ENCODE measurements at places on chromosomes 12 and 14.

DNA sequence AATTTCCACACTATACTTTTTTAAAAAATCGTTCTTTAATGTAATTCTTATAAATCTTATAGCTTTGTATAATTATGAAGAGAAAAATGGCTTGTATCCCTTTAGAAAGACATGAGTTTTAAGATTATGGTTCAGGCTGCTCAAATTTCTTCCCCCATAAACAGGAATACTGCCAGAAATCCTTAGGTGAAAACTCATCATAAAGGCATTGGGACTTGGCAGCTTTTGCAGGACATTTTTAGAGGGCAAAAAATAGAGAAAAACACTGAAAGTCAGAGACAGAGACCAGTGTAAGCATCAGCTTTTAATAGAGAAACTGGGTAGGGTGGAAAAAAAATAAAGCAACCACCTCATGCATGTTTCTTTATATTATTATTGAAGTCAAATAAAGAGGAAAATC lies 29.1 kb downstream of the LRRK2 start:
- DNase-seq: no peak

DNA sequence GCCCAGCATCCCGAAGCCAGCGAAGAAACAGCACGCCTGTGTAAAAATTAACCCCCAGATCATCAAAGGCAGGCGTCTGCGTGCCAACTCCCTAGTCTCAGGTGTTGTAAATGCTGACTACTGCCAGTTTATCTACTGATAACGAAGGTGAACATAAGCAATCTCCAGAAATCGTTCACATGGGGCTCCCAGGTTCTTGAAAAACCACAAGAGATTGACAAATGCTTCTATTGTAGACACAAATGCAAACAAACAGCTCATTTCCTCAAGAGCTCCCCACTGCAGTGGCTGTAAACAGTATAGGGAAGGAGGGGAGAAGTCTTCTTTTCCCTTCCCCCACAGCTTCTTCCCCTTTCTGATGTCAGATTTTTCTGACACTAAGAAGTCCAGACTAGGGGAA lies 5.3 kb upstream of the PLEKHG3 start:
- peak; percentile 88 for DNase-seq

- no peak for DNase-seq
Observed at GRCh38 chr12:18294889-18295288, 33.6 kb downstream of the PIK3C2G start.

GRCh38 chr14:62847168-62847567 lies 198.1 kb downstream of the KCNH5 start:
- no peak for DNase-seq

- DNase-seq: no peak
Observed at GRCh38 chr12:97426492-97427116, 36.0 kb upstream of the RMST start.

GRCh38 chr14:86989285-86989684 lies 1003.7 kb downstream of the GALC start:
- DNase-seq: no peak

DNA sequence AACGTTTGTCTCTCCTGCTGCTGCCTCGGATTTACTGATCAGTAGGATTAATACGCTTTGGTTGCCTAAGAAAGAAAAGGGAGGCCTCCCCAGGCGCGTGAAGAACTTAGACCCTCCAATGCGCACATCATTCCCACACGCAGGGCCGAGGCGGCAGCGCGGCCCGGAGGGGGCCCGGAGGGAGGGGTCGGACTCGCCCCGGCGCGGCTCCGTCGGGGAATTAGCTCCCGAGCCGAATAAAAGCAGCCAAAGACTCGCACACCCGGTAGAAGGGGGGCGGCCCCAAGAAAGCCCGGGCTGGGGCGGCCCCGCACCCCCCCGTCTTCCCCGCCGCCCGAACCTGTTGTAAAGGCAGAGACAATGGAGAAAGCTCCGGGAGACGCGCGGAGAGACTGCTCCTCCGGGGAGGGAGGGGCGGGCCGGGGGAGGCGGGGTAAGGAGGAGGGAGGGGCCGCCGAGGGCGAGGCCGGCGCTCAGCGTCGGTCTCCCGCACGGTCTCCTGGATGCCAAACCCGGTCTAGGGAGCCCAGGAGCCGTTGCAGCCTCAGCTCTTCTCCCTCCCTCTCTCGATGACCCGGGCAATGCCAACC lies at the start of gene NELL2:
Gene NELL2, minus strand, starts transcription at position 362 of the 590 bp plus-strand sequence. CDS start 446 bp downstream, outside the sequence.
- DNase-seq: no peak

GRCh38 chr14:68589447-68590200 lies 203.2 kb downstream of the ZFP36L1 start:
- DNase-seq: no peak

DNA sequence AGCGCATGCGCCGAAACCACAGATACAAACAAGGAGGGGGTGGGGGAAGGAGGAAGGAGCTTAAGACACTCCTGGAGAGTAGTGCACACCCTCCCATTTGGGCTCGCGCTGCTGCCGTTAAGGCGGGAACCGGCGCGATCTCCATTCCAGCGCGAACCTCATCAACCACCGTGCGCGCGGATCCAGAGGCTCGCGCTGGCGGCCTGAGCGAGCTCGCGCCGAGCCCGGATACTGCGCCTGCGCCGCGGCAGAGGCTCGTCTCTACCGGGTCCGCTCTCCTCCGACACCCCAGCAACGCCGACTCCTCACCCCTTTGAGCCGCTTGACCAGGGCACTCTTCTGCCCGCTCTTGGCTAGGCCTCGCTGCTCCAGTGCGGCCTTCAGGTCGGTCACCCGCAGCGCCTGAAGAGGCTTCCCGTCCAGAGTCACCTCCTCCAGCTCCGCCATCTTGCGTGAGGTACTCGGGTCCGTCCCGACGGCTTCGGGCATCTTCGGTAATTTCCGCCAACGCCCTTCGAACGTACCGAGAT lies at the start of gene ACIN1:
Gene ACIN1, minus strand, starts transcription at position 471 of the 530 bp plus-strand sequence. Its CDS starts 24 bp downstream, at position 447.
- DNase-seq: peak; percentile 76
